ENCODE measurements at places on chromosomes 2 and 18.

- DNase-seq: peak; percentile 62
Measured at GRCh38 chr2:70686577-70687460, 81.2 kb downstream of the ADD2 start.

DNA sequence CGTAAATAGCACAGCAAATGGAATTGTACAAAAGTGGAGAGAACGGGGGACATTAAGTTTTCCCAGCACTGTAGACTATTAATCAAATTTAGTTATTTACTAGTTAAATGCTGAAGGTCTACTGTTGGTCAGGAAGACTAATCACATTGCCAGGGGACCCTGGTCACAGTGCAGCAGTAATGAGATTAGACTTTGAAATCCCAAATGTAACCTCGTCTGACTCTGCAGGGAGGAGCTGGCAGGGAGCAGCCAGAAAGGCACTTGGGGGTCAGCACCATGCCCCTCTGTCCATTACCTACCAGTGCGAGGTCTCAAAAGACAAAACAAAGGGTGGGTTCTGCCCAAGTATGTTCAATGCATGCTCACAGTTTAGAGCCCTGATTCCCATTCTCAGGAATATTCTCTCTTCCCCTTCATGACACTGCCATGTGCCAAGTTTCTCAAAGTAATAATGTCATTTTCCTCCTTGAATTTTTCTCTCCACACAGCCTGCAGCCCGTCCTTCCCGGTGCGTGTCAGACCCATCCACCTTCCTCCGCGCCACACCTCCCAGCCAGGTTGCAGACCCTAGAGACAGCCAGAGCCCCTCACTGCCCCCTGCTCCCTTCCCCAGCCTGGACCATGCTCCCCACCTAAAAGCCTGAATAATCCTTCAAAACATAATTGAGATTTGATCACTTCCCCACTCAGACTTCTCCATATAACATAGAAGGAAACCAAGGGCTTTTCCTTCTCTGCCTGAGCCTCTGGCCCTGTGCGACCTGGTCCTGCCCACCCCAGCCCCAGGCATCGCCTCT lies 52.5 kb downstream of the TMEM18 start:
- no peak for DNase-seq

DNA sequence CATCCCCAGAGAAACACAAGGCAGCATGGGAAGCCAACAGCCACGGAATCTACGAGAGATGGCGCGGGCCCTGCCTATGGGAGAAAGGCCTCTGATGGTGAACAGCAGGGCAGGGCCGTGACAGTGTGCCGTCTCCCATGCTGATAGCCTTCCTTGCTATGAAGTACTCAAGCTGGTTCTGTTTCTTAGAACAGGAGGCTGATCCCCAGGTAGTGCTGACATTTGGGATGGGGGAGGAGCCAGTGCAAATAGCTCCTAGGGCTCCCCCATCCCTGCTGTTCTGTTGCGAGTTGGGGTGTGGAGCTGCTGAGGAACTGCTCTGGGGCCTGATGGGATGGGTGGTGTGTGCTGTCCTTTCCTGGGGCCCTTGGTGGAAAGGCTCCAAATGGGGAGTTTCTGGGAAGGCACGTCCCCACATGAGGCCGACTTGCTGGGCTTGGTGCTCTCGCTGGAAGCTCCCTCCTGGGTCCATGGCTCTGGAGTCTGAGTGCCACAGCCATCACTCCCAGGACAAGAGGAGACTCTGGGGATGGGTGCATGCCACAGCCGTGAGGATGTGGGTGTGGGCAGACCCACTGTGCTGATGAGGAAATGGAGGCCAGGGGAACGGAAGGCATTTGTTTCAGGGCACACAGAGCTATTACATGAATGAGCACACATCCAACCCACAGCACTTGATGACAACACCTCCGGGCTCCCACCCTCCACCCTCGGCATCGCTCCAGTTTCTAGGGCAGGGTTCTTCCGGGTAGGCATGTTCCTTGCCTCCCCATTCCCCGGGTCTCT lies 246.8 kb downstream of the HDAC4 start:
- DNase-seq: no peak

DNA sequence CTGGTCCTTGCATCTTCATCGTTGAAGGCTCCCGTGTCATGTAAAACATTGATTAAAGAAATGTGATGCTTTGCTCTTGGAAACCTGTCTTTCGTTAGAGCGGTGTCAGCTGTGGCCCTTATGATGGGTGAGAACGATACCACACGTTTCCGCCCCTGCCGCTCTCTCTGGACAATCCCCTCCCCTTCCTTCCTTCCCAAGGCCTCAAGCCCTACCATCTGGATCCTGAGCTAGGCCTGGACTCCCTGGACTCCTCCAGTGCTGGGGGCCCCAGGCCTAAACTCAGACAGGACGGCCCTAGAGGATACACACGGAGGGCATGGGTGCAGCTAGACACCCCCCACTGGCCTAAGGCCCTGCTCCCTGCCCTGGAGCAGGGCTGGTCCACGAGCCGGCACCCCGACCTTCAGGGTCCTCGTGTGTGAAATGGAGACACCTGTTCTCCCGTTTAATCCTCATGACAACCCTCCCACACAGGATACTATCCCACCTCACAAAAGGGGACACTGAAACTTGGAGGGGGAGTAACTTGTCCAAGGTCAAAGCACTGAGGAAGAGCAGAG lies 13.2 kb downstream of the BIN1 start:
- no peak for DNase-seq

DNA sequence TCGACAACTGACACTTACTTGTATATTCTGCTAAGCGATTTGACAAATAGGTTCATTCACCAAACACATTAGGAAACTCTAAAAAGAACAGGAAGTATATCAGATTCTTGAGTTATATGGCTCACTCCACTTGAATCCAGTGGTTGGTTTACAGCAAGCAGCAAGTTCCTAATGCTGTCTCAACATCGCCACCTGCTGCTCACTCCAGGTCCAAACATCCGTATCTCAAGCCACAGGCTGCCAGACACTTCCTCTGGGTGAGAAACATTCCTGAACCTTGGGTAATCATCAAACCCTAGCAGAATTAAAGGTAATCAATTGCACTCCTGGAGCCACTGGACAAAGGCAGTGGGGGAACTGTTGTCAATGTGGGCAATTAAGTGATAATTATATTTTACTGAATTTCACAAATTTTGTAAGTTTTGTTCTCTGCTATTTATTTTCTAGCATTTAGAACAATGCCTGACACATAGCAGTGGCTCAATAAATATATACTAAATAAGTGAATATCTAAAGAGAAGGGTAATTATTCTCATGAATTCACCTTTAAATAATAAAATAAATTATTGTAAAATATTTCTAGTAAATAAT lies 107.1 kb upstream of the TTN start:
- DNase-seq: peak; percentile 73

DNA sequence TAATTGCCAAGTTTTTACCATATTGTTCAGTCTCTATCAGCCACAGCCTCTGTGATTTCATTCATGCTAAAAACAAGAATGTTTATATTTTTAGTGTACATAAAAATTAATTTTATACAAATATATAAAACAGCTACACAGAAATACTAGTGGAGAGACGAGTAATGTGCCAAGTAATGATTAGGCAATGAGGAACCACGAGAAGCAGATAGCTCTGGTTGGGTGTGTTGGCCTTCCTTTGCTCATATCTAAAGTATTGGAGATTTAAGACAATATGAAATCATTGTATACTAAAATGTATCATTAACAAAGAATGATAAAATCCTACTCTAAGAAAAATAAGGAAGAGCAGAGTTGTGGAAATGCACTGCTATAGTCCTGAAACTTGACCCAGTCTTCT lies 326.7 kb downstream of the AGAP1 start:
- DNase-seq: no peak

DNA sequence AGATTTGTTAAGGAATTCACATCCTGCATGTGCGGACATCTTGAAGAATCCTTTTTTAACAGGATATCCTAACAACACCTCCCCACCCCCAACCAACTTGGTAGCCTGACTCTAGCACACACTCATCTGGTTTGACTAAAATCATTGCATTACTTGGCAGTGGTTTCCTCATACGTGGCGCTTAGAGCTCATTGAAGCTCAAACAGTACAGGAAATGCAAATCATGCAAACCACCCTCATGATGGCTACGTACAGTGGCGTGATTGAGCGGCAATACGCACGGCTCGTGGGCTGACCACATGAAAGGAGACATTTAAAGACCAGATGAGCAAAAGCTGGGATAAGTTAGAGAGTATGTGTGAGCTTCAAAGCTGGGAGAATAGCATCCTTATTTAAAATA lies 336.2 kb downstream of the ZEB2 start:
- DNase-seq: peak; percentile 40

- no peak for DNase-seq
Measured at GRCh38 chr2:218032336-218033171, 29.8 kb upstream of the TNS1 start.

GRCh38 chr2:26989156-26989555 lies 18.7 kb downstream of the MAPRE3 start:
- no peak for DNase-seq

- no peak for DNase-seq
Measured at GRCh38 chr2:96763511-96764252, 3.0 kb downstream of the CNNM4 start.

- no peak for DNase-seq
Measured at GRCh38 chr18:61201511-61201910, 131.7 kb upstream of the CDH20 start.

- DNase-seq: no peak
Measured at GRCh38 chr2:212770240-212770639, 231.6 kb upstream of the ERBB4 start.

DNA sequence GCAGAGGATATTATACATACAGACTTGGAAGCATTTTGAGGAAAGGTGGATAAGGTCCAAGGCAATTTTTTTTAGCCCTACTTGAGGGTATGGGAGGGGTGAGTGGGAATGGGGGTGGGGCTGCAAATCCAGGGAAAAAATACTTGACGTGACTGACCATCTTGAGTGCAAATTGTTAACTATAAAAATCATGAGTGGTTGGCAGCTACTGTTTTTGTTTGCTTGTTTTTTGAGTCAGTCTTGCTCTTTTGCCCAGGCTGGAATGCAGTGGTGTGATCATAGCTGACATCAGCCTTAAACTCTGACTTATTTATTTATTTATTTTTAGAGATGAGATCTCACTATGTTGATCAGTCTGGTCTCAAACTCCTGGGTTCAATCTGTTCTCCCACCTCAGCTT lies 458.8 kb downstream of the PIK3C3 start:
- no peak for DNase-seq

- no peak for DNase-seq
Measured at GRCh38 chr2:29024882-29025430, 43.9 kb downstream of the TOGARAM2 start.

GRCh38 chr18:32478317-32478716 lies 7.6 kb upstream of the GAREM1 start:
- no peak for DNase-seq

GRCh38 chr2:69026691-69027459 lies 13.9 kb downstream of the ANTXR1 start:
- DNase-seq: no peak

DNA sequence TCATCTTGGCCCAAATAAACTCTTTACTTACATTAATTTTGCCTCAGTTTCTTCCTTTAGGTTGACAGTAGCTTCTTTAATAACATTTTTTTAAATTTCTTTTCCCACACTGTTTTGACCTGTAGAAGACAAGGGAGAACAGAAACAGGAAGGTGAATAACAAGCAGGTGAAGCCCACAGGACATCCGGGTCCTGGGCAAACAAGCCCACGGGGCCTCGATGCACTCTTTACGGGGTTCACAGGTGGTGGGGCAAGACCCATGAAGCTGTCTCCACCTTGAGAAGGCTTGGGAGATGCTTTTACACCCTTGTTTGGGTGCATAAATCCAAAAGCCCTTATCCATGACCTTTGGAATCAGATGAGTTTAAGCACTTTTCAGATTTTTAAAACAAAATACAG lies 301.0 kb upstream of the MGAT5 start:
- DNase-seq: no peak

GRCh38 chr18:77052983-77053309 lies 79.6 kb downstream of the MBP start:
- DNase-seq: peak; percentile 65

GRCh38 chr2:28045676-28046351 lies 155.3 kb downstream of the BABAM2 start:
- no peak for DNase-seq

GRCh38 chr2:181953881-181954537 lies 31.6 kb upstream of the PPP1R1C start:
- DNase-seq: peak; percentile 33

DNA sequence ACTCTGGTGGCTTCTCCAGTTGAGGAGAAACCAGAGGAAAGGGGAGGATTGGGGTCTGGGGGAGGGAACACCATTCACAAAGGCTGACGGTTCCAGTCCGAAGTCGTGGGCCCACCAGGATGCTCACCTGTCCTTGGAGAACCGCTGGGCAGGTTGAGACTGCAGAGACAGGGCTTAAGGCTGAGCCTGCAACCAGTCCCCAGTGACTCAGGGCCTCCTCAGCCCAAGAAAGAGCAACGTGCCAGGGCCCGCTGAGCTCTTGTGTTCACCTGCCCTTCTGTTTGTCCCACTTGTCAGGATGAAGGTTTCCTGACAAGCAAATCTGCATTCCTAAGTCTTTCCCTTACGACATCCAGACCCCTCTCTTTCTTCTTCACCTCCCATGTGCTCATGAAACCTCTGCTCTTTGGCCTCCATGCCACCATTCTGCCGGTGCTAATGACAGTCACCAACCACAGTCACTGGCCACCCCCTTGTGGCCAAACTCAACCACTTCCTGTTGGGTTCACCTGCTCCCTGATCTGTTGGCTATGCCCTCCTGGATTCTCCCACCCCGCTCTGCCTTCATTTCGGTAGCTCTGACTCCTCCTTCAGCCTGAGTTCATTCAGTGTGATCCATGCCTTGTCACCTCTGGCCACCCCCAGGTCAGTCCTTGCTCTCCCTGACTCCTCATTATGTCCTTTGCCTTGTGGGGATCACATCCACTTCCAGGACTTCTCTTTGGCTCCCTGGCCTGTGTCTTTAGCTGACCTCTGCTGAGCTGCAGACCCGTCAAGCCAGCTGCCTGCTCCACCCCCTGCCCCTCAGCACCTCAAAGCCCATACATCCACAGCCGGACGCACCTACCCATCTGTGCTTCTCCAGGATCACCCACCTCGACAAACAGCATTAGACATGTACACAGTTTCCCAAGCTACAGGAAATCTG lies 17.6 kb downstream of the EMX1 start:
- peak; percentile 16 for DNase-seq
